ENCODE measurements at places on chromosomes 4 and X. TPM values are rescaled to one million over a fixed set of nuclear protein-coding genes. Genes with fewer than 3 reads are reported as not detected.
A peak's percentile ranks its signal among the peaks of the same experiment; 100 is the strongest.

DNA sequence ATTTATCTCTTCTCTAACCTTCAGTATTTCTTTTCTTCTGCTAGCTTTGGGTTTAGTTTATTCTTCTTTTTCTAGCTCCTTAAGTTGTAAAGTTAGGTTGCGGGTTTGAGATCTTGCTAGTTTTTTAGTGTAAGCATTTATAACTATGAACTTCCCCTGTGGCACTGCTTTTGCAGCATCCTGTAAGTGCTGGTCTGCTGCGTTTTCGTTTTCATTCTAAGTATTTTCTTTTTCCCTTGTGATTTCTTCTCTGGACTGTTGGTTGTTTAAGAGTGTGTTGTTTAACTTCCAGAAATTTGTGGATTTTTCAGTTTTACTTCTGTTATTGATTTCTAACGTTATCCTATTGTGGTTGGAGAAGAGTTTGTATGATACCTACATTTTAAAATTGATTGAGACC, 11.0 kb upstream of the CTBP1 start:
- DNase-seq = no peak

- no peak for DNase-seq
Observed at GRCh38 chr4:177232473-177232872, 77.2 kb upstream of the NEIL3 start.

GRCh38 chr4:81454499-81454898, 17.2 kb downstream of the RASGEF1B start:
- no peak for DNase-seq

DNA sequence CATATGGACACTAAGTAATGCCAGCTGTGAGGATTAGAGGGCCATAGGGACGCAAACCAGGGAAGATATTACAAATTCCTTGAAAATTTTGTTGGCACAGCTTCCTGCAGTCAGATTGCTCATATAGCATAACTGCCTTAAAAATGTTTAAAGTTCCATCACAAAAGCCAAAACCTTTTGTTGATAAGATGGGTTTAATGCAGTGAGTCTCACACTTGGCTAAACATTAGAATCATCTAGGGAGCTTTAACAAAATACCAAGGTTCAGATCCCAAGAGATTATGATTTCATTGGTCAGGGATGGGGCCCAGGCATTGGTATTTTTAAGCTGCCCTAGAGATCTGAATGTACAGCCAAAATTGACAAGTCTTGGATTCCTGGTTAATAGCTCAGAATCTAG, 376.5 kb upstream of the MAD2L1 start:
- DNase-seq = no peak

DNA sequence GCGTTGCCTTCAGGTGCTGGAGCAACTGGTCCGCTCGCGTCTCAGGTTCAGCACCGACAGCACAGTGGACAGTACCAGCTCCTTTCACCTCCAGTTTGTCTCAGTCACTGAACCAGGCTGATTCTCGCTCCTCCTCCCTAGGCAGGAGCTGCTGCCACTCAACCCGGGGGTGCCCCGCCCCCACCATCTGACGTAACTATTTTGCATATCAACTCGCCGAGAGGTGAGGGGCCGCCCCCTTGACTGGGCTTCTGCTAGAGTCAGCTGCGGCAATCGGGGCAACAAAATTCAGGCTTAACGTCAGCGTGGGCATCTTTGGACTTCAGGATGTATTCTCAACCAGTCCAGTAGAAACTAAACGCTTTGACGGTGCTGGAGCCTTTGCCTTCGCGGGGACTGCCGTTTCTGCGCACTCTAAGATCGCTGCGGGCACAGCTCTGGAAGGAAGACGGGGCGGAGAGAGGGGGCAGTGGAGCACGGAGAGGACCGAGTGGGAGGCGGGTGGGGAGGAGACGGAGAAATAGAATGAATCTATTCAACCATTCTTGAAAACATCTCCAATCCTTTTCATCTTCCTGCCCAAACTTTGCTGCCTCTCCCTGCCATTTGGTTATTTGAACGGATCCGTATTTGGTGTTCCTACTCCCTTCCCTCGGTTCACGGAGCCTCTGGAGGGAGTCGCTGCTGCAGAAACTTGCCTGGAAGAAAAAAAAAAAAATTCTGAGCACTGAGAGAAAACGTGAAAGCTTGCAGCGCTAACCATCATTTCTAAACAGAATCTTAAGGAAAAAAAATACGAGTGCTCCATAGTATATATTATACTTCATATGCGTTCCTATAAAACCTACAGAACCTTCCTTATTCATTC, at the start of gene FSTL5:
FSTL5 (minus strand) TSS at position 109 of the 868 bp plus-strand sequence. CDS start 52,604 bp downstream, outside the sequence.
- DNase-seq = peak; percentile 42

GRCh38 chrX:13569479-13570260, at the start of gene EGFL6:
EGFL6 (plus strand) TSS chrX:13569601; CDS start chrX:13569862, 261 bp downstream.
- DNase-seq = no peak

DNA sequence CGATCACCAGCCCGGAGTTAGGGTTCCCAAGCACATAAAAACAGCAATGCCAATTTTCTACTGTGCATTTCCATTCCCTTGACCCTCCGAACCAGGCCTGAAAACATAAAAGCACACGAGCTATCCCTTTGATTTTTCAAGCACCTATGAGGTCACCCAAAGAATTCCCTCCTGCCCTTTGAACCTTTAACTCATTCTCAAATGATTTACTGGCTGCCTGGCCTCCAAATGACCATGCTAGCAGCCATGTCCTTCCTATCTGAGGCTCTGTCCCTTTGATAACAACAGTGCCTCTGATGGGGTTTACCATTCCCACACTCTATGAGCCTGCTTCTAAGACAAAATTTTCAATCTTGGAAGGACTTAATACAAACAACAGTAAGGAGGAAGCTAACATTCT, 15.2 kb downstream of the SHROOM4 start:
- DNase-seq = no peak

DNA sequence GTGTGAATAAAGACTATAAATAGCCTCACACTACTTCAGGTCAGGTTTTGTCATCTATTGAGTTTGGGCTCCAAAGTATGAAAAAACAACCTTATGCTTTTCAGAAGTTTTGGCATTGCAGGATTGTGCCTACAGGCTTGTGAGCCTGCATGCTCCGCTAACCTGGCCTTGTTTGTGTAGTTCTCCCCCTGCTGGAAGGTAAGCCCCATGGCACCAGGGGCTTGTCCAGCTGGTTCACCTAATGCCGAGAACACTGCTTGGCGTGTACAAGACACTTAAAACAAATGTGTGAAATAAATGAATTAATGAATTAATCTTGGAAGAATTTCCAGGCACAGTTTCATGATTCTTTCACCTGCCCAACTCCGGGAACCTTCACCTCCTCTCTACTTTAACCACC, 1.8 kb upstream of the HSD17B10 start:
- DNase-seq = peak; percentile 90

- DNase-seq = no peak
Observed at GRCh38 chr4:38452009-38452408, 212.0 kb upstream of the KLF3 start.

DNA sequence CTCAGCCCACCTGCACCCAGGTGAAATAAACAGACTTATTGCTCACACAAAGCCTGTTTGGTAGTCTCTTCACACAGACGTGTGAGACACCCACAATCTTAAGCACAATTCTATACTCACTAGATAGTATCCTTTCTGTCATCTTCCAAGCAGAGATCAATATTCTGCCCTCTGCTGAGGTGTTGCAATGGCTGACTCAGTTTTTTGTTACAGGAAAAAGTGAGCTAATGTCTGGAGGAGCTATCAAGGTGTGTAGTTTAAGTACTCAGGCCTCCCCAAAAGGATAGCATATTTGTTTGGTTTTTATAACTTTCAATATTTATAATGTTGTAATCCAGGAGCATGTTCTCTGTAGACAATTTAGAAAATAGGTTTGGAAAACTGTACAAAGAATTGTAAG, 775.2 kb upstream of the POU3F4 start:
- DNase-seq = no peak

GRCh38 chr4:129240816-129241215, 144.9 kb downstream of the C4orf33 start:
- DNase-seq = no peak

DNA sequence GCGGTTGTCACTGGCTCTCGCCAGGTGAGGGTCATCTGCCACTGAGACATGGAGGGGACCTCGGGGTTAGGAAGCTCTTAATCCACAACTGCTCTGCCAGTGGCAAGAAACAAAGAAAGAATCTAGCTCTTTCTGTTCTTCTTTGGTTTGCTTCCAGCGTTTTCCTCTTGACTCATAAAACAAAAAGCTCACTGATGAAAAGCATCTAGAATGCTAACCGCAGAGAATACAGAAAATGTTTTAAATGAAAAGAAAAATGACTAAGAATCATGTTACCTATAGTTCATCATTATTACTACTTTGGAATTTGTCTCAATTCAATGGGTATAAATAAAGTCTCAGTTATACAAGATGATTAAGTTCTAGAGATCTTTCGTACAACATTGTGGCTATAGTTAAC, 274.8 kb upstream of the TENM3 start:
- no peak for DNase-seq

DNA sequence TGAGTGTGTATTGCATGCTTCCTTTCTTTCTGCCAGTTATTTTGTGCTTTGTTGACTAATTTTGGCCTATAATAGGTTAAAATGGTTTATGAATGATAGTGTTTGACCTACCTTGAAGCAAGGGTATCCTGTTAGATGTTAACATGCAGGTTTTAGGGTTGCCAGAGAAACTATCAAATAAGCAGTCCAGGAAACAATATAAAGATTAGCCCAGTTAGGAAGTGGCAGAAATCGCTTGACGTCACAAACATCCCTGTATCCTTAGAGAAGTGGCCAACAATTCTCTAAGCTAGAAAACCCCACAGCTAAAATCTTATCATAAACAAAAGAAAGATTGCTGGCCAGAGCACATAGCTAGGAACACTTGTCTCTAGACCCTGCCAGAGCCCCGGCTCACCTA, 3.8 kb downstream of the NAP1L5 start:
- no peak for DNase-seq

- no peak for DNase-seq
Observed at GRCh38 chrX:110044346-110045249, 41.7 kb downstream of the TMEM164 start.

GRCh38 chr4:159103384-159103990, 608 bp downstream of the RAPGEF2 start:
- DNase-seq = peak; percentile 69

DNA sequence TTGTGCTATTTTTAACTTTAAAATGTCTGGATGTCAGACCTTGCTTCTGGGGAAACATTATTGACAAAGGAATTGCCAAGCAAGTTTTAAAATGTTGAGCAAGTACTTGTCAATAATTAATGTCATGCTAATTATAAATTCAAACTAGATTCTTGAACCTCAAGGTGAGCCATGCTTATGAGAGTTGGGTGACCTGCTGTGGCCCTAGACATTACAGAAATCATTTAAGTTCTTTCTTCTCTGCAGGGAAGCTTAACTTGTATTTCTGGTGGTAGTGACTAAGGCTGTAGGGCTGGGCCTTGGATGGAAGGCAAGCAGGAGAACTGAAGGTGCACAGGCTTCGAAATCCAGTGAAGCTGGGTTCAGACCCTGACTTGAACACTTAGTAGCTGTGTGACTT, 14.8 kb upstream of the UCHL1 start:
- DNase-seq = no peak

GRCh38 chr4:131001371-131001770, 1905.4 kb downstream of the C4orf33 start:
- no peak for DNase-seq

GRCh38 chr4:2837904-2838496, 5.6 kb upstream of the ADD1 start:
- peak; percentile 74 for DNase-seq

- no peak for DNase-seq
Observed at GRCh38 chr4:121177246-121178137, 13.4 kb upstream of the TNIP3 start.

DNA sequence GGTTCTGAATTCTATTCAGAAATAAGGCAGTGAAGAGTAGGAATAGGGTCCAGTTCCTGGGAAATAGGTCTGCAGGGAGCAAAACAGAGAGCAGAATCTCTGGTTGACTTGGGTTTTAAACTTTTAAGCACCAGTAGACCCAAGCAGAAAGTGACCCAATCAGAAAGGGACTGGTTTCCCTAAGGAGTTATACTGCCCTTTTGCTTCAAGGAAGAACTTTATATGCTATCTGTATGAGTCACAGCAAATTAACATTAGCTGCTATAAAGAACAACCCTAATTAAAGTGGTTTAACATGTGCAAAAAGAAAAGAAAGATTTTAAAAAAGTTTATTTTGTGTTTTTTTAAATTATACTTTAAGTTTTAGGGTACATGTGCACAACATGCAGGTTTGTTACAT, 263.6 kb upstream of the EMCN start:
- no peak for DNase-seq

DNA sequence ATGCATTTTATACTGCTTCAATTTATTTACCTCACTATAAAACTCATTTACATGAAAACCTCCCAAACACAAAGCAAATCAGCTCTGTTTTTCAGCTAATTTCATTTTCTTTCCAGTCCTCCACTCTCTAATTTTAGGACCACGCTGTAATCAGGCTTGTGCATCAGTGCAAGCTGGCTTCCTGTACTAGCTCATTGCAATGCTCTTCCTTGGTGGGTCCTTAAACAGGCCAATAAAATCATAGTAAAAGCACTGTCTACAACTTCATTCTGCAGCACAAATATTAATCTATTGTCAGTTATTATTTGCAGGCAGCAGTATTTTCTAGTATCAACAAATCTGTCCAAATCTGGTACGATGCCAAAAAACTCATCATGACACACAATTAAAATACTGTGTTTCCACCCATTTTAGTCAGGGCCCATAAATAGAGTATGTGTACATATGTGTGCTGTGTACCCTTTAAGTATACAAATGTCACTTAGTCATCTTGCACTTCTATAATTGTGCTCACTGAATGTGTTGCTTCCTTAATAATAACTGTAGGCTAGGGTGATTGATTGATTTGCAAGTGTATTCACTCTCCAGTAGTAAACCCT, 178.2 kb upstream of the HCCS start:
- DNase-seq = no peak

Gene SHOX
- not detected for total RNA-seq

Gene GLRB
- total RNA-seq = not detected

Gene NUP62CL
- total RNA-seq = 18.3 TPM

Gene CHRNA9
- 0.15 TPM for total RNA-seq

Gene RUFY3
- total RNA-seq = 25.2 TPM

Gene FGD1
- total RNA-seq = not detected

Gene MAGEH1
- 24.1 TPM for total RNA-seq

Gene HTN3
- not detected for total RNA-seq

Gene PFKFB1
- total RNA-seq = 0.25 TPM

Gene CSAG1
- total RNA-seq = not detected

Gene TCEAL5
- total RNA-seq = not detected

Gene LRCH2
- total RNA-seq = not detected

Gene SPIN2B
- total RNA-seq = 10.5 TPM

Gene TEC
- 0.45 TPM for total RNA-seq

Gene CFP
- 0.54 TPM for total RNA-seq
